Ammon's horn (tissue), 1 donor: ENCODE measurements at places on chromosomes 7 and 10.

- DNase-seq = peak; percentile 58
Observed at GRCh38 chr10:71396084-71396710, 523 bp upstream of the CDH23 start.

- no peak for DNase-seq
Observed at GRCh38 chr7:7816084-7816483, 97.7 kb upstream of the RPA3 start.

- no peak for DNase-seq
Observed at GRCh38 chr10:21527598-21528235, 2.2 kb upstream of the SKIDA1 start.

DNA sequence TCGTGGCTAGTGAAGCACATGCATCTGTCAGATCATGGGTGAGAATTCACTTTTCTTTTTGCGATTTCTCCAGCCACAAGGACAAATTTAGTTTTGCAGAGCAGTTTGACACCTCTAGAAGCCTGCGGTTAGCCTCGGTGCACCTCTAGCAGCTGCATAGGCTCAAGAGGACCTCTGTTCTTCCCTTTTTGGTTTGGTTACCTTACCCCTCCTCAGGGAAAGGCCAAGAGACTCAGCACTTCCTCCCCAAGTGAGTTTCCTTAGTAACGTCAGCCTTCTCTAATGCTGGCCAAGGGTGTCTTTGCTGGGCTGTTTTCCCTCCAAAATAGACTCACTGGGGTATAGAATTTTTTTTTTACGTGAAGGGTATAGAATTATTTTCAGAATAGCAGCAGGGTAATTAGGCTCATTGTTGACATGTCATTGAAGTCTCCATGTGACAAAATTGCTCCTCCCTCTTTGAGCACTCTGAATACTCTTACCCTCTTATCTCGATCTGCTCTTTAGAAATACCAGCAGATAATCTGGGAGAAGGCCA is 97.8 kb downstream of the AUTS2 start:
- no peak for DNase-seq

DNA sequence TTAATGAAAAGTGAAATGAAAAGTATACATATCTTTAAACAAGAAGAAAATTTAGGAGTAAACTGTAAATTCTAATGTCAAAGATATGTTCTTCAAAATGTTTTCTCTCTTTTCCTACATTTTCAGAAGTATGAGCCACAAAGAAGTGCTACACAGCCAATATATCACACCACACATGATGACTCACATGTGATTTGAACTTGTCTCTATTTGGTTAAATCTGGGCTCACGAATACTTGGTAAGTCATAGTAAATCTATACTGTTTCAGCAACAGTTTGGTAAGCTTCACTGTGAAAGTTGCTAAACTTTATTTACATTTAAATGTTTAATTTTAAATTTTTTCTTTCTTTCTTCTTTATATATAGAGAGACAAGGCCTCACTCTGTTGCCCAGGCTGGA is 380.6 kb upstream of the IGFBP3 start:
- DNase-seq = no peak

GRCh38 chr10:86340991-86341260 is 25.7 kb downstream of the GRID1 start:
- DNase-seq = no peak

DNA sequence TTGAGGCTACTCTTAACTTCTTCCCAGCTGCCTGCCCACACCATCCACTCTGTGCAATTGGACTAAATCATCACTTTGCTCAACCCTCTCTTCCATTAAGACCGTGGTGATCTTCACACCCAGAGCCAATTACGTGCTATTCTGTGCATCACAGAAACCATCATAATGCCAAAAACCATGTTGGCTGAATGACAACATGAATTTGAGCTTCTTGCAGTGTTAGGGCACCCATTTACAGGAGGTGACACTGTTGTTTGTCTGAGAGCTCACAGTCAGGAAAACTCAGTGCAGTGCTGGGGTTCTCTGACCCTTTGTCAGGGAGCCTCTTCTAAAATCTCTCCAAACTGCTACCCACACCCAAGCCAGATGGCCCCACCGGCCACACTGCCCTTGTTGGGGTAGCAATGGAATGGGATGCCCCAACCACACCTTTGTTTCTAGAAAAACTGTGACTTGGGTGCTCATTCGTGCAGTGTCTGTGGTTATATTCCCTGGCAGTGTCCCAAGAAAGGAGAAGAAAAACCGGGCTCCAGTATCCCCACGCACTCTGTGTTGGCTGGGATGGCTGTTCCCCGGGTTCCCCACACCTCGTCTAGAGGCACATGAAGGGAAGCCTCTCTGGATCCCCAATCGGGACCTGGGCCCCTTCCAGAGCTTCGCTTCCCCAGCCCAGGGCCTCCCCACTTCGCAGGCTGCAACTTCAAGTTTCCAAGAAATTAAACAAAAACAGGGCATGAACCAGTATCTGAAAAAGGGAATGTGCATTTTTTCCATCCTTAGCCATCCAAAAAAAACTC is 2.0 kb upstream of the TNS3 start:
- DNase-seq = no peak

- DNase-seq = no peak
Observed at GRCh38 chr7:77954773-77955555, 156.4 kb downstream of the PHTF2 start.

GRCh38 chr10:28503114-28503513 is 29.8 kb upstream of the WAC start:
- no peak for DNase-seq

GRCh38 chr10:111933937-111934336 is 249.6 kb downstream of the GPAM start:
- no peak for DNase-seq

GRCh38 chr10:129932182-129932581 is 31.9 kb downstream of the EBF3 start:
- no peak for DNase-seq

DNA sequence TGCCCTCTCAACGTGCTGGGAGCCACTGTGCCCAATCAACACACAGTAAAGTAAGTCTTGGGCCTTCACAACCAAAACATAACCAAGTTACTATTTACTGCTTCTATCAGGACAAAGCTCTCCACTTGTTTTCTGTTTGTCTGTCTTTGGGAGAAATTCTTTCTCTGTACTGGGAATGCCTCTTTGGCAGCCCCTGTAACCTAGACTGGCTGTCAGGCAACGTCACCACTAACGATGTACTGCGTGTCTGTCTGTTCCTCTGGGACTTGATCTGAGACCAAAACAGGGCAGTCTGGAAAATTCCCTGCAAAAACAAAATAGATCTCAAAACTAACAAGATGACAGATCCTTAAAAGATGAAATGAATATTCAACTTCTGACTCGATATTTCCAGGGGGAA is 113.0 kb downstream of the SMURF1 start:
- no peak for DNase-seq

DNA sequence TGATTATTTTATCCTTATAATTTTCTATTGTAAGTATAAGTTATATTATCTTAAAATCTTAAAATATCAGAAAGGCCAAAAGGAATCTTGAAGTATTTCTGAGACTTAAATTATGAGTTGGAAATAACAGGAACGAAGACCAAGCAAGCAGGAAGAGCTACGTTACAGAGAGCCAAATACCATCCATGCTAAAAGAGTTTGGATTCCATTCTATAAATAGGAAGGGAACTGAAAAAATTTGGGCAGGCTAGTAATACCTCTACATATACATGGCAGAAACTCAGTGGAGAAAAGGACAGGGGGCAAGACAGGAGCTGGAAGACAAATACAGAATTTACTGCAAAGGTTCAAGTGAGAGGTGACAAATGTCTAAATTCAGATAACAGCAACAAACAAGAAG is 16.7 kb downstream of the ITGB1 start:
- DNase-seq = no peak

DNA sequence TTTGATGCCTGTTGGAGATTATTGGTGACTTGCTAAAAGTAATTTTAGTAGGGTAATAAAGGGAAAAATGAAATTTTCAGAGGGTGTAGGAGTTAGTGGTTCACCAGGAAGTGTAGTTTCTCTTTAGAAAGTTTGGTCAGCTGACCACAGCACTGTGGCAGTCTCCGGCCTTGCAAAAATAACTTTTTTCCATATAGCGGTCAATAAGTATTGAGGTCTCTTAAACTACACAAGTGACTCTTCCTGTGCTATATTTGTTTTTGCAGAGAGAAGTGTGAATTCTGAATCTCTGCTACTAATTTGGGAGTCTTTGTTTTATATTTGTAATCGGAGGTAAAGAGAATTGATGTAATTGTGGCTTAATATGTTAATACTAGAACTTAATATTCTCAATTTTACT is 24.3 kb downstream of the PTPN12 start:
- DNase-seq = no peak

DNA sequence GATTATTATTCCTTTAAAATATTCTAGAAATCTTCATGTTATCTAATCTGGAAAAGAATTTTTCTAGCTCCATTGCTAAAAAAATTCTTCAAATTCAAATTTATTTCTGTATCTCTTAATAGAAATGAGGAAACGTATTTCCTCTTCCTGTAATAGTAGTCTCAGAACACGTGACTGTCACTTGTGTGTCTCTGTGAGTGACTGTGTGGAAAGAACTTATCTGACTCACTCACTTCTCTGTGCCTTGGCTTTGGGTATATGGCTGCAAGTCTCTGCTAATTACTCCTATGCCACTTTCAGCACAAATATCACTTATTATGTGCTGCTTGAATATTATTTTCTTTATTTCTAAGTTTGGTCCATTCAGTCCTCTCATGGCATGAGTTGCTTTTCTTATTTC is 132.7 kb downstream of the CNTNAP2 start:
- no peak for DNase-seq

- DNase-seq = no peak
Observed at GRCh38 chr10:104804880-104805279, 163.8 kb downstream of the SORCS3 start.

DNA sequence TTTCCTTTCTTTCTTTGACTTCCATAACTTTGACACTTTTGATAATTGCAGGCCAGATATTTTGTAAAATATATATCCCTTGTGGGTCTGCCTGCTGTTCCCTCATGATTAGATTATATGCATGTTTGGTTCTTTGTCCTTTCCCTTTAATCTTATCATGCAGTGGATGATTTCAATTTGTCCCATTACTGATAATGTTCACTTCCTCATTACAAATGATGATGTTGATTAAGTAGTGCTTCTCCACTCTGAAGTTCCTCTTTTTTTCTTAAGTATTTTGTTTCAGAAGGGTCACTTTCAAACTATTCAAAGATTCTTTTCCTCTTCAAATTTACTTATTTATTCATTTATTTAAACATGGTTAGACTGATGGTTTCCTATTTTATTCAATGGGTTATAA is 898.1 kb downstream of the XPNPEP1 start:
- no peak for DNase-seq

DNA sequence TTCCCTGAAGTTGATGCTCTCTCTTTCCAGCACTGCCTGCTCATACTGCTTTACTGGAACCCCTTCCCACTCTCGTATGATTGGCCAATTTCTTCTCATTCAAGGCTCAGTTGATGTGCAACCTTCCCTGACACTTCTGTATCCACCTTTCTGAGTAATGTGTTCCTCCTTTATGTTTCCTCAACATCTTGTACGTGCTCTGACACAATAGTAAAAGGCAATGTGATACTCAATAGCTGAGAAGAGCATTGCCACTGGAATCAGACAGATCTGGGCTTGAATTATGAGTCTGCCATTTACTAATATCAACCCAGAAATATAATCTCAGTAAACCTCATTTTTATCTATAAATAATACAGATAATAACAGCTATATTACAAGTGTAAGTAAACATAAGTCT is 34.7 kb downstream of the ARL4A start:
- DNase-seq = no peak

GRCh38 chr7:101743241-101743994 is 74.0 kb upstream of the CUX1 start:
- DNase-seq = peak; percentile 16

DNA sequence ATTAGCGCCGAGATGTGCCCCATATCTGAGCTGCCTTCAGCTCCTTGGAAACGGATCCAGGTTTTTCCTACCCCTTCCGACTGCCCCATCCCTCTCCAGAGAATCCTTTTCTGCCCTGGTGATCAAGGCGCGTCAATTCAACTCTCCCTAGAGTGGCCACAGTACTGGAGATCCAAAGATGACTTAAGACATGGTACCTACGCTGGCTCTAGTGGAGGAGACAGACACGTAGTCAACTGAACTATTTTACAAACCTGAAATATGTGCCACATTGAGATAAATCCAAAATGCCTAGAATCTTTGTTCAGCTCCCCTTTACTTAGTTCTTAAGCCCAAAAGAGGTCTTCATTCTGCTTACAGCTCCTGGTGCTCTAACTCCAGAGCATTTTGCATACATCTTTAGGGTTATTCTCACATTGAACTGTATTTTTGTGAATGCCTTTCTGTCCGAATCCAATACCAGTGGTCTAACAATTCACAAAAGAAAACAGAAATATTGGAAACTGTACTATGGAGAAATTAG is 444 bp upstream of the TNPO3 start:
- DNase-seq = no peak

GRCh38 chr10:86085136-86085535 is 281.5 kb downstream of the GRID1 start:
- DNase-seq = no peak

DNA sequence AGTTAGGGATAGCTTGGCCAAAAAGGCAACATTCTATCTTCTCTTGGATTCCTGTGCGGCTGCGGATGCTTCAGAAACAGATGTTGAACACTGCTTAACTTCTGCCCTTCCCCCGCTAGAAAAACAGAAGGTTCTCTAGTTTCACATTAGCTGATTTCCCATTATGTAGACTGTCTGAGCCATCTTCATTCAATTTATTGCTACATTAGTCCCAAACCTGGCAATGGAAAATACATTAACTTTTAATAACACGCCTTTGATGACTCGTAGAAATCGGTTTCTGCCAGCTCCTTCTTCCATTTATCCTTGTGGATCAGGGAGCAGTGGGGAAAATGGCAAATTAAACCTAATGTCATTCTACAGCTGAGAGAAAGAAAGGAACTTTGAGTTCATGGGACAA is 119.9 kb downstream of the SLC16A9 start:
- DNase-seq = no peak

GRCh38 chr7:86706406-86706805 is 62.7 kb downstream of the GRM3 start:
- no peak for DNase-seq

DNA sequence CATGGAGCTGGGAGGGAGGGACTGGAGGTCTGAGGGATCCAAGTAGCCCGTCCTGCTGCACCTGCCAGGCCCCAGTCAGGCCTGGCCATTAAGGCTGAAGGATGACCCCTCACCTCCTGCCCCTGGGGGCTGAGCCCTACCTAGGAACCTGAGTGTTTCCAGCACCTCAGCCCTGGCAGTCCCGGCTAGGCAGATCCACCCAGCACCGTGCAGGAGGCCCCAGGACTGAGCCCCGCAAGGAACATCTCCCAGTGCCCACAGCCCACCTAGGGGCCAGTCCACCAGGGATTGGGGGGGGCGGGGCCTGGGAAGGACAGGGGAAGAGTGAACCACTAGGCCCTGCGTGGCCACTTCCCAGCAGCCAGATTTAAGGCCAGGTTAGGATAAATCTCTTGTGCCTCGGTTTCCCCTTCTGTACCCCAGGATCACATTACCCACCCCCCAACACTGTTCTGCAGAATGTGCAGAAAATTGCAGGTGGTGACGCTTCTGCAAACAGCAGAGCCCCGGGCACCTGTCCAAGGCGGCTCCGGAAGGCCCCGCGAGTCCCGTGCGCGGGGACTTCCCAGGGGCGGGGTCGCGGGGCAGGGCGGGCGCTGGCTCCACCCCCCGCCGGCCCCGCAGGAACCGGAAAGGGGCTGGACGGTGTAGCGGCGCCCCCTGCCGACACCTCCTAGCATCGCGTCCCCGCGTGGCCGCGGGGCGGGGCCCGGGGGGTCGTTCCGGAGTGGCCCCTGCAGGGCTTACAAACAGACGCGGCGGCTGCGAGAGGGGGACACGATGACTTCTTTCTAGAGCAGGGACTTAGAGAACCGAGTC is 55.9 kb downstream of the PWWP2B start:
- DNase-seq = no peak
